ENCODE measurements at places on chromosomes 2 and 18. TPM values are rescaled to one million over a fixed set of nuclear protein-coding genes. Genes with fewer than 3 reads are reported as not detected.

DNA sequence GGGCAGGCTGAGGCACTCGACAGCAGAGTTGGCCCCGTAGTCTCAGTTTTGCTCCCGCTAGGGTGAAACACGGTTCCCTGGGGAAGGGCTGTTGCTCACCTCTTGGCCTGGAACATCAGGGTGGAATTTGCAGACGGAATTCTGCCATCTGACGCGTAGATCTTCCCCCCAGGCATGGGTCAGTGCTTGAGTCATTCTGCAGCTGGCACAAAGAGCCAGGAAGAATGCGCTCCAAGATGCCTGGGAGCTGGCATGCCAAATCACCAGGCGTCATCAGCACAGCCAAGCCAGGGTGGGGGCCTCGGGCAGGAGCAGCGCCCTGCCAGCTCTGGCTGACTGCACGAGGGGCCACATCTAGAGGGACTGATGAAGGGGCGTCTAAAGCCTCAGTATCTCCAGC lies 42.7 kb downstream of the ODC1 start:
- H3K36me3 ChIP-seq: no peaks in the 10 kb centered on the region
- peaks cover 15% of the 10 kb centered on the region for H3K4me1 ChIP-seq
- H3K27ac ChIP-seq: no peak overlapping the region
- no peak overlapping the region for H3K4me3 ChIP-seq
- no peak for DNase-seq

DNA sequence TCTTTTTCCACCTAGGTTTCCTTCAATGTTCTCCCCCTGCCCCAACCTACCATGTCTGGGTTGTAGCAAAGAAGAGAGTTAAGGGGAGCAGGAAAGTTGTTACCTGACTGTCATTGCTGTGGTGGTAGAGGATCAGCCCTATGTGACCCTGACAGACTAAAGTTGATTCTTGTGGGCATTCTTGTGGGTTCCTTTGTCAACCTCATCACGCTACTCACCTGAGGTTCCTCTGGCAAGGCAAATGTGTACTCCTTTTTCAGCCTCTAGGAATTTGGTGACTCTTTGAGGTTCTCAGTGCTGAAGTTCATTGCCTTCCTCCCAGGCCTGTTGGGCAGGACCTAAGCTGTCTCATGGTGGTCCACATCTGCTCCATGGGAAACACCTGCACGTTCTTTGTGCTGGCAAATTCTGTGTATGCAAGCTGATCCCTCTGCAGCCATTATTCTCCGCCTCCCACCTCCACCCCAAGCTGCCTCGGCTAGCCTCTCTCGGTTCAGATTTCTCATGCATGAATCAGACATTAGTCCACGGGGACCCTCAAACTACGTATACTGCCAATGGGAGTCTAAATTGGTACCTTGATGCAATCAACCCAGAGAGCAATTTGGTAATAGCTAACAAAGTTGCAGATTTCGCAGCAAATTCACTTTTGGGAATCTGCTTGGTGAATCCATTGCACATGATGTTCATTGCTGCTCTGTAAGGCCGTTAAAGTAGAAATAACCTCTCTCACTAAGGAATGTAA lies 1.5 kb upstream of the GMCL1 start:
- no peaks in the 10 kb centered on the region for H3K36me3 ChIP-seq
- H3K27me3 ChIP-seq: no peaks in the 10 kb centered on the region
- H3K27ac ChIP-seq: no peak overlapping the region
- no peak overlapping the region for H3K4me3 ChIP-seq

The CFC1 gene
- 0.44 TPM for total RNA-seq

DNA sequence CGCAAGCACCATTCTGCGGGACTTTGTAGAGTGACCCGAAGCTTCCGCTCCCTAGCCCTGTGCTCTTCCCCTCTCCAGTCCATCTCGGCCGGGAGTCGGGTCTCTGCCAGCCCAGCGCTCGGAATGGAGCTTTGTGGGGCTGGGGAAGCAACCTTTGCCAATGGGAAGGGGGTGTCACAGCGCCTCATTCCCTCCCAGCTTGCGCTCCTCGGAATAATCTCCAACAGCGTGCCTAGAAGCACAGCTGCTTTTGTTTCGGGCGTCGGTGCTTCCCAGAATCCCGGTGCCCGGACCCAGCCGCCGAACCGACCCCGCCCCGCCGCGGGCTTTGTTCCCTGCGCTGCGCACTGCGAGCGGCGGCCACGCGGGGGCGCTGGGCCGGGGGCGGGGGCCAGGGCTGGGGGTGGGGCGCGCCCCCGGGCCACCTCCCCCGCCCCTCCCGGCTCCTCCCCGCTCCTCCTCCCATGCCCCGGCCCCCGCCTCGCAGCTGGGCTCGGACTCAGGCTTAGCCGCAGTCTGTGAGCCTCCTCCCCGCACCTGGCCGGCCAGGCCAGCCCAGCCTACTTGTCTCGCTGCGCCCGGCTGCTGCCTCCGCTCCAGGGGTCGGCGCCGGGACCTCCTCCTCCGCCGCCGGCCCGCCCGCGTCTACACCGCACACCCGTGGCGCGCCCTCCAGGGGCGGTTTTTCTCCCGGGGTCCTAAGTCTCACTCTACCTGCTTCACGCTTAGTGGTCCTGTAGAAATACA lies 77.7 kb upstream of the SMAD2 start:
- H3K4me1 ChIP-seq: no peaks in the 10 kb centered on the region
- peak overlapping the region; percentile 49 for H3K4me3 ChIP-seq
- no peaks in the 10 kb centered on the region for H3K36me3 ChIP-seq
- peak; percentile 77 for DNase-seq
- no peaks in the 10 kb centered on the region for H3K27me3 ChIP-seq
- no peak overlapping the region for H3K27ac ChIP-seq

DNA sequence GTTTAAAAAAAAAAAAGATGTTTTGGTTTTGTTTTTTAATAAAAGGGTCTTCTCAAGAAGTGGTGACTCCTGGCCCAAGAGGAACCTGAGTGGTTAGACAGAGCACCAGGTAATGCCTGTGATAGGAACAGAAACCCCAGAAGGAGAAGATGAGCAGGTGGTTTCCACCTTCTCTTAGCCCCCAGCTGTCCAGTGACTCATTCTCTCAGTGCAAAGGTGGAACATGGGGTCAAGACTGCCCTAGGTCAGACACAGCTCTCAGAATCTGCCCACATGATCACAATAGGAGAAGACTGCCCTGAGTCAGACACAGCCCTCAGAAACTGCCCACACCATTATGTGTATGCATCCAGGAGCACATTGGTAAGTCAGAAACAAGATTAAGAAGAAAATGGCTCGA lies 61.8 kb downstream of the TBC1D8 start:
- no peaks in the 10 kb centered on the region for H3K36me3 ChIP-seq
- no peaks in the 10 kb centered on the region for H3K4me1 ChIP-seq
- no peaks in the 10 kb centered on the region for H3K27me3 ChIP-seq
- H3K27ac ChIP-seq: no peak overlapping the region

Data from colonic mucosa (tissue), 4 donors.